ENCODE measurements at places on chromosomes 5 and 9.

DNA sequence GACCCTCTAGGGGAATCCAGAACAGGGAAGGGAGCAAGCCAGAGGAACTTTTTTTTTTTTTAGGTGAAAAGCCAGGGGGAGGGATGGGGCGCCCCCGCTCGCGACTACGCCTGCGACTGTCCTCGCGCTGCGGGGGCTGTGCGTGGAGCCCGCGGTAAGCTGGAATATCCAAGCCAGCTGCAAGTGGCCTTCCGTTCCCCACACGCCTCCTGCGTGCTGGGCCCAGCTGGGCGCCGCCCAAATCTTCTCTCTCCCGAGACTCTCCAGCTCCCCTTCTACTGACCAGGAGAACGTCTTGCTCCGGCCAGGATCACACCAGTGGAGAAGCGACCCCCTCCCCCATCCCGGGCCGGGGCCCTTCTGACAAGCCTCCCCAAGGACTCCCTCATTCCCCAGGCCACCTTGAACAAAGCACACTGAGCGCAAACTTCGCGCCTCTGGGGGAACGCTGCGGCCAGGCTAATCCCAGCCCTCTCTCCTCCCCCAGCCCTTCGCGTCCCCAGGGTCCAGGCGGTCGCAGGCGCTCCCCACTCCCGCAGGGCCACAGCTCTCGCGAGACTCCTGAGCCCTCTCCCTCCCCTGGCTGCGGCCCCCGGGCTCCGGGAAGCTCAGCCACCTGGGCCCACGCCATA is 6.6 kb downstream of the BARX1 start:
- no peak for DNase-seq

DNA sequence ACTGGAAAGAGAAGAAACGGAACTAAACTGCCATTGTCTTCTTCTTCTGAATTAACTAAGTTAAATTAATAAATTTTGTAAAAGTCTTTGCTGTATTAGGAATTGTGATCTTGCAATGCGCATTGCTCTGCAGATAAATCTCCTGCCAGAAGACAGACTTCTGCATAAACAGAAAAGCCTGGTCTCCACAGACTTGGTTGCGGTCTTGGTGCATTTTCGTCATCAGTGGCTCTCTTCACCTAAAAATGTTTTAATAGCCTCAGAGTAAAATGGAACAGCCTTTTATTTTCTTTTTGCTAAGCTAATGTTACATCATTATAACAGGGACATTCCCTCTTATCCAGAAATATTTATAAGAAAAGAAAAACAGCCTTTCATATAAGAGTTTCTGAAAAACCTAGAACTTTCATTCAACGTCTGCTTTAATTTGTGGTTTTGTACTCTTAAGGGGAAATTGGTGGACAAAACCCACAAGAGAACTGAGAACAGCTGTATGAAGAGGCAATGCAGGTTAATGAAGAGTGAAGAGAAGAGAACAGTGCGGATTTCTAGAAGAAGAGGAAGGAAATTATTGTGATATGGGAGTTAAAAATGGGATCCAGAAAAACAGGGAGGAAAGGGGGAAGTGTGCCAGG is 10.1 kb downstream of the IFNA5 start:
- DNase-seq, result no peak

GRCh38 chr5:75551471-75551870 is 39.8 kb downstream of the POLK start:
- peak; percentile 11 for DNase-seq

DNA sequence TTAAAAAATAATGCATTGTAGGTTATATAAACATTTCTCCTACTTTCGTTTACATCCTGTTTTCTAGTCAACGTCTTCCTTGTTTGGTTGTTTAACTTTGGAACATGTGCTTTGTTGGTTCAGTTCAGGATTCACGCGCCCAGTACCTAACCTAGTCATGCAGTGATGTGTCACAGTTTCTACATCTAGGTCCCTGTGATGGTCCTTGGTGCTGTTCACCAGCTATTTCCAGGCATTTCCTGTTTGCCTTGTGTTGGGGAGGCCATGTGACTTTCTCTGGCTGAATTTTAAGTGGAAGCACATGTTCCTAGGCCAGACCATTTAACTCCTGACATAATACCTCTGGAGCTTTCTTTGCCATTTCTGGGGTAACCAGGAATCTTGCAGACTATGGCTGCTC is 292.3 kb downstream of the SMARCA2 start:
- no peak for DNase-seq

DNA sequence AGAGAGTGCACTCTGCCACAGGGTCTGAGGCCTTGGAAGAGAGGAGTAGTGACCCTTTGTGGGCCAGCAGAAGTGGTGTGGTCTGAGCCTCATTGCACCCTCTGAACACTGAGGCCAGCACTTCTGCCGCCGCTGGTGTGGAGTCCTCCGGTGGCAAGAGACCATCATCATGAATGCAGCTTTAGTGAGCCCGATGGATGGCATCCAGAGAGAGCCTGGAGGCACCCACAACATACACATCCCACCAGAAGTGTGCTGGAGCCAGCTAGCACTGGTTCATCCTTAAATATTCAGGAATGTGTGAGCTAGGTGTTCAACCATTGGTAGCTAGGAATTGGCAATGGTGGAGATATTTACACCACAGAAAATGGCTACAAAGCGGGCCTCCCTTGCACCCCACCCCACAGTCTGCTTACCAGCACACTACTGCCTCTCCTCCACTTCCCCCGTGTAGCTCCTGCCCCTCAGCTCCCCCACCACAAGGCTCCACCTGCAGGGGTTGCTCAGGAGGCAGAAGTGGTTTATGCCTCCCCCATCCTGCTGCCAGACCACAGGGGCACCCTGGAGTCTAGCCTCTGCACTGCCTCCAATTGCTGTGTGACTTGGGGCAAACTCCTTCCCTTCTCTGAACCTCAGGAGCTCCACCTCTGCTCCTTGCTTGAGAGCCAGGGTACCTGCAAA is 16.4 kb downstream of the SLC6A7 start:
- DNase-seq, result peak; percentile 42
